ENCODE measurements at places on chromosomes 2 and 18.

GRCh38 chr18:57223144-57223870, 76.4 kb downstream of the BOD1L2 start:
- peak; percentile 11 for DNase-seq

GRCh38 chr18:2147476-2148230, 423.7 kb downstream of the METTL4 start:
- DNase-seq, result peak; percentile 86

DNA sequence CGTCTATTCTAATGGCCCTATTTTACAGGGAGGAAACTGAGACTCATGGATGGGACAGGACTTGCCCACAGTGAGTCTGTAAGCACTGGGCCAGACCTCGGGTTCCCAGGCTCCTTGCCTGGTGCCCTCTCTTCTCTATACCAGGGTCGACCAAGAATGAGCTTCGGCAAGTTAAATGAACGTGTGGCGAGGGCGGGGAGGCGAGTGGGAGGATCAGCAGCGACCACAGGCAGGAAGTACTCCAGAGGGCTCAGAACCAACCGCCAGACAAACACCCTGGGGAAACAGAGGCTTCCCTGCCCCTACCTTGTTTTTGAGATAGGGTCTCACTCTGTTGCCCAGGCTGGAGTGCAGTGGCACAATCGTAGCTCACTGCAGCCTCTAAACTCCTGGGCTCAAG, 177.7 kb upstream of the SMAD2 start:
- no peak for DNase-seq

GRCh38 chr2:168992591-168993349, 38.4 kb downstream of the ABCB11 start:
- DNase-seq, result no peak

GRCh38 chr2:191659198-191659597, 18.7 kb upstream of the NABP1 start:
- DNase-seq, result no peak

DNA sequence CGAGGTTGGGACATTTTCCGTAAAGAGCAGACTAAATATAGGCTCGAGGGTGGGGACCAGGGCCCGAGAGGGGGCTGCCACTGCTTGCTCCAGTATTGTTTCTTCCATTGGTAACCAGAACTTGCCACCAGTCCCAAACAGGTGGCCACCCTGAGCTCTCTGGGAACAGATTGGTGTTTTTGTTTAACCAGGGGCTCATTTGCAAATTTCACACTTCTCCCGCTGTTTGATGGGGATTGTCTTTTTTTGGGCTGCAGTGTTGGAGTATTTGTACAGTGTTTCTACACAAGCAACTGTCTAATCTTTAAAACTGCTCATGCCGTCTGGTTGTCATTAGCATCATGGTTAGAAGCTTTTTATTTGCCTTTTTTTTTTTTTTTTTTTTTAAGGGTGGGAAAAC, 8.5 kb downstream of the AGAP1 start:
- no peak for DNase-seq

DNA sequence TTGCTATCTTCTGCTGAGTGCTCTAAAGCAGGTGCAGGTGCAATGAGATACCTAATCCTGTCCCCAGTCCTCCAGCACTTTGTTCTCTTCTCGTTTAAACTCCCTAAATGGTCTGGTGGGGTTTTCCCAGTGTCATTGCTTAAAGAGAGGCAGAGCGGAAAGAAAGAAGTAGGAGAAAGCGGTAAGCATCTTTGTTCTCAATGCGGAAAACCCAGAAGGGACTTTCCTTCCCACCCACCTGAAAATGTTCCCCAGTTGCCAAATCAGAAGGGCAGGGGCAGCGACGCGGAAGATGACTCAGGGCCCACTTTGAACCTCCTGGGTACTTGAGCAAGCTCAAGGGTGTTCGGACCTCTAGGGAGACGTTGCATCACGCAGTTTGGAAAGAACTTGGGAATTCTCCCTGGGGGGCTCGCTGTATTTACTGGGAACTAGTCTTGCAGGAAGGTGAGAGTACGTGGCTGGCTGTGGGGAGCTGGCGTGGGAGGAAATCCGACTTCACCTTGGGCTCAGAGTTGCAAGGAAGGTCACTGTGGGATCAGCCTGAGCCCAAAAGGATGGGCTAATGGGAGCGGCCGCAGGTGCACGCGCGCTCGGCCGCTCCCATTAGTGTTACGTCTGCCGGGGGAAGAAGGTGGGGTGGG, 589 bp upstream of the SGPP2 start:
- no peak for DNase-seq

Measured in fibroblast of skin of right biceps (primary cell).